ENCODE measurements at places on chromosomes 7 and 10.

DNA sequence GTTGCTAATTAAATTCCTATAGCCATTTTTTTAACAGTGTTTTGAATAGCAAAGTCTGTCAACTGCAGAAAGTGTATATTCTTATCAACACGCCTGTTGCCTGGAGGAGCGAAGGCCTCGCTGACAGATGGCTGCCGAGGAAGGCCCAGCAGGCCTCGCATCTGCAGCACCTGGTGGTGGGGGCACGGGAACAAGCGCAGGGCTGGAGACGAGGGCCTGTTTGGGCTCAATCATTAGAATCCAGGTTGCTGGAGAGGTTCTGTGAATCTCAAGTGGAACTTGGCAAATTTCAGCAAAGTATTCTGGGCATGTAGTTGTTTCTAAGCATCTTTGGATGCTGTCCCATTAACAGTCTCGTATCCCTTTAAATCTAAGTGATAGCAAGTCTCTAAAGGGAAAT, 66.1 kb upstream of the FAM204A start:
- DNase-seq = no peak

GRCh38 chr10:103617602-103618385, 124.3 kb downstream of the NEURL1 start:
- no peak for DNase-seq

GRCh38 chr7:133570321-133570720, 317.4 kb downstream of the EXOC4 start:
- no peak for DNase-seq

DNA sequence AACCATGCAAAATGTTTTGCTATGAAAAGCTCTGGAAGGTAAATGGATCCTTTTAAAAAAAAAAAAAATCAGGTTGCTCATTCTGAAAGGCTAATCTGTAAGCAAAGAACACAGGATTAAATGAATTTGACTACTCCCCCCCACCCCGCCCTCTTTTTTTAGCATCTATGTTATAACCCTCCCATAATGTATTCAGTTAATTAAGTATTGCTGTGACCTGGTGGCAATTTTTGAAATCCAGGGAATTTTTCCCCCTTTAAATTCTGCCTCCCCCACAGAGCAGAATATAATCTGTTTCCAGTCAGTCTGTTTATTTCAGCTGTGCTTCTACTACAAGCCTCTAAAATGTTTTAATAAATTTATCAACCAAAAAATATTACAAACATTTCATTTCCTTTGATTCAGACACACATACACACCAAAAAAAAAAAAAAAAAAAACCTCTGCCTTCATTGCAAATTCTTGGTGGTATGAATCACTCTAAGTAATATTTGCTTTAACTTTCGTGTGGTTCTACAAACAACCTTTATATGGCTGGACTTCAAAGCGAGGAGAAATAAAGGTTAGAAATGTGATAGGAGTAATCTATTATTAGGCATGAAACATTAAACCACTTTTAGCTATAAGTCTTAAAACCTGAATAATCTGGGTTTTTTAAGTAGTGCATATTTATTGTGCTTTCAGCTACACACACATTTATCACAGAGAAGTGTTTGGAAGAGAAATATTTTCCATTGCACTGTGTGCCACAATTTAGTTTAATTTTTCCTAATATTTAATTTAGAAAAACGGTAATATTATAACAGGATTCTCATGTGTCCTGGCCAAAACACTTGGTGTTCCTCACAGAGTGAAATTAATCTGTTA, 64.4 kb upstream of the ARID5B start:
- no peak for DNase-seq

Data from activated gamma-delta T cell (primary cell).